Activated T-helper 1 cell treated with anti-CD3 and anti-CD28 coated beads, Interleukin-12 subunit alpha, Interleukin-12 subunit beta, Interleukin-2, Interleukin-4 antibody, amounts not matched to agents 30 ng/mL and 10 ng/mL and 1 ng/mL, durations not matched to agents 14 hours and 24 hours and 36 hours (primary cell): ENCODE measurements at places on chromosomes 11 and 22. TPM values are rescaled to one million over a fixed set of nuclear protein-coding genes. Genes with fewer than 3 reads are reported as not detected.
A peak's percentile ranks its signal among the peaks of the same experiment; 100 is the strongest.

FXYD6 gene
- not detected in 2 replicates for total RNA-seq

DNA sequence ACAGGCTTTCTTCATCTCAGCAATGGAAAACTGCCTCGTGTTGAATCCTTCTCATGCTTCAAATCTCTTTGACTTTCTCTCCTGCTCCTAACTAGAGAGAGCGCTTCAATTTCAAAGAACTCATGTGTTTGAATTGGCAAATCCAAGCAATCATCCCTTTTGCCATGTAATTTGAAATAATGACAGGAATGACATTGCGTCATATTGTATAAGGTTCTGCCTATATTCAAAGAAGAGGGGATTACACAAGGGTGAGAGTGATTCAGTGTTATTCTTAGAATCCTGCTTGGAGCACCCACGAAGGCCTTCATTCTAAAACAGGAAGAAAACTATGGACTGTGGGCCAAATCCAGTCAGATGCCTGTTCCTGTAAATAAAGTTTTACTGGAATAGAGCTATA, 720.6 kb downstream of the JRKL start:
- DNase-seq: no peak

DEFB131B gene
- not detected in 2 replicates for total RNA-seq

POU2AF2 gene
- total RNA-seq: not detected in 2 replicates

DNA sequence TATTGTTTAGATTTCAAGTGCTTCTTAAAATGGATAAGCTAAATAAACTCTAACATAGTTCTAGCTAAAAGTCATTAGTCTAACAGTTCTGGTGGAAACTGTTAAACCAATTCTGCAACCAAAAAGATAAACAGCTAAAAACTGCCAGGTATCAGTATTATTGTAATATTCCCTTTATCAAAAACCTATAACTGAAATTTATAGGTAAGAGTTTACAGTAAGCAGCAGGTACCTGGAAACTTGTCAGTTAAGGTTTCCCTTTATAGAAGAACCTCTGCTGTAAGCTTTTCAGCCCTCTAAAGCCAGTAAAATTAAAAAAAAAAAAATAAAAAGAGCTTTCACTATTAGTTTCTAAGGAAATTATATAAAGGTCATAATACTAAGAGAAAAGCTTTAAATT, 61.0 kb downstream of the LIF start:
- DNase-seq: no peak

- DNase-seq: no peak
These were observed 27.0 kb downstream of the SGSM3 start for GRCh38 chr22:40397396-40397795.

DNA sequence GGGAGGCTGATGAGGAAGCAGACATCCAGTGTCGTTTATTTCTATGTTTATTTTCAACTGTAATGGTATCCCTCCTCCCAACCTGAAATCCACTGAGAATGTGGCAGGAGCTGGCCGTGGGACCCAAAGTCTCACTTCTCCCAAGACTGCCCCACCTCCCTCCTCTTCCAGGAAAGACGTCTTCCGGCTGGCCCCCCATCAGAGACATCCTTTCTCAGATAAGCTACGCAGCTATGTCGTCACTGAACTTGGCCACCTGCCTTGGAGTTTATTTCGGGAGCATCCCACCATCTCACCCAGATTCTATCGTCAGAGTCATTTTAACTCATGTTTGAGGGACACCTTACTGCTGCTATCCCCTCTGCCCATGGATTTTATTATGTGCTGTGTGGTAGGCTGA, 13.9 kb downstream of the TMEM184B start:
- DNase-seq: no peak

DNA sequence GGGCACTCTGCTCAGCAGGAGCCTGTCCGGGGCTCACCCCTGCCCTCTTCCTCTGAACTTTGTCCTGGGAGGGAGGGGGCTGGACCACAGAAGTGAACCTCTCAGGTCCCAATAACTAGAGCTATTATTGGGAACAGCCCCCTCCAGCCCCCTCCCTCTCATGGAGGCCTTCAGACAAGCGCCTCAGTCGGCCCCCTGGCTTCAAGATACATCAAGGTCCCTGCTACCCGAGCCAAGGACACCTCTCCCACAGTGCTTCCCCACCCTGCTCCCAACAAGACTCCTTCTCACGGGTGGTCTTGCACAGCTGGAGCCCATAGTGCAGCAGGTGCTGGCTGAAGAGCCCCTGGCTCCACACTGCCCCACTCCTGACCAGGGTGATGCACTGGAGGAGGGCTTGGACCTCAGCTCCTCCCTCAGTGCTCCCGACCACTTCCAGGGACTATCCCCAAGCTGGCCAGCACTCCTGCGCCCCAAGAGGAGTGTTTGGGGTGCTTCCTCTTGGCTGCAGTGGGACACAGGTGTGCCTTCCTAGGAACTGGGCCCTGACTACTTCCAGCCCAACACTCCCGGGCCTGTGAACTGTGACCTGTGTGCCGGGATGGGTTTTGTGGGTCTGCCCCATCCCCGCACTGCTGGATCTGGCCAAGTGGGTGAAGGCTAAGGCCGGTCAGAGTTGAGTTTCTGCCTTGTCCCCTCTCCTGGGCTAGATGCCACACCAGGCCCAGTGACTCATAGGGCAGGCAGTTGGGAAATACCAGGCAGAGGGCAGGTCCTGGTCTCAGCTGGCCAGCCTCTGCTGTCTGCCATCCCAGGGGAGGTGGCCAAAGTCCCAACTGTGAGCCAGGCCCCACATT, 2.2 kb downstream of the PNPLA2 start:
- DNase-seq: no peak

- no peak for DNase-seq
These were observed 127.3 kb downstream of the FEZ1 start for GRCh38 chr11:125368757-125369156.

DNA sequence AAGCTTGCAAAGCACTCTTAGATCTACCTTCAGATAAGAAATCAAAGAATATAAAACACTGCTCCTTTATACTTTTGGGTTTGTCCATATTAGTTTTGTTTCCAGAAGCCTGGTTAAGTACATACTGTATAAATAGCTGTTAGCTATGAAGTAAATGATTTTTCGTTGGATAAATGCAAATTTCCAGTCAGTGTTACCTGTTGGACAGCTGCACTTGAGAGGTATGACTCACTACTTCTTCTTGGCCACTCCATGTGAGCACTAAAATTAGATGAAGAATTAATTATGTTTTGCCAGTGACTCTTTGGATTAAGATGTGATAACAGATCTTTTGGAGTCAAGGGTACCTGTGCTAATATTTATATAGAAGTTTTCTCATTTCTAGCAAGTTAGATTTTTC, 9.5 kb upstream of the TSG101 start:
- no peak for DNase-seq

DNA sequence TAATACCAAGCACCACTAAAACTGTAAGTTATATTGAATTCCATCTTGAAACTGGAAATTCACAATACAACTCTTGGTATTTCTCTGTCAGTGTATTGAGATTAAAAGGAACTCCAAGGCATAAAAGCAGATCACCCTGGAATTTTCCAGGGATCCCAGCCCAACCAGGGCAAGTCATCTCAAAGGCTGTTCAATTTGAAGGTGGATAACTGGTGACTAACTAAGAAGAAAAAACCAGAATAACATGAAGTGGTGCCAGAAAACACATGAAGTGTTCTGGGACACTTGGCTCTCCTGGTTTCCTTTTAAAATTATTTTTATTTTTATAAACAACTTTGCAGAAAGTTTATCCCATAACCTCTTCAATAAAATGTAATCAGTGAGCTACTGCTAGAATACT, 7.8 kb upstream of the BMAL1 start:
- DNase-seq: no peak

HMGXB4 gene
- 45.7 and 47.9 TPM in 2 replicates for total RNA-seq

GRCh38 chr11:17186932-17187692, 20.7 kb downstream of the PIK3C2A start:
- DNase-seq: no peak

- DNase-seq: no peak
These were observed 43.6 kb upstream of the FTH1 start for GRCh38 chr11:62010935-62011528.

GRCh38 chr22:23054531-23055257, 15.6 kb upstream of the GNAZ start:
- no peak for DNase-seq

DNA sequence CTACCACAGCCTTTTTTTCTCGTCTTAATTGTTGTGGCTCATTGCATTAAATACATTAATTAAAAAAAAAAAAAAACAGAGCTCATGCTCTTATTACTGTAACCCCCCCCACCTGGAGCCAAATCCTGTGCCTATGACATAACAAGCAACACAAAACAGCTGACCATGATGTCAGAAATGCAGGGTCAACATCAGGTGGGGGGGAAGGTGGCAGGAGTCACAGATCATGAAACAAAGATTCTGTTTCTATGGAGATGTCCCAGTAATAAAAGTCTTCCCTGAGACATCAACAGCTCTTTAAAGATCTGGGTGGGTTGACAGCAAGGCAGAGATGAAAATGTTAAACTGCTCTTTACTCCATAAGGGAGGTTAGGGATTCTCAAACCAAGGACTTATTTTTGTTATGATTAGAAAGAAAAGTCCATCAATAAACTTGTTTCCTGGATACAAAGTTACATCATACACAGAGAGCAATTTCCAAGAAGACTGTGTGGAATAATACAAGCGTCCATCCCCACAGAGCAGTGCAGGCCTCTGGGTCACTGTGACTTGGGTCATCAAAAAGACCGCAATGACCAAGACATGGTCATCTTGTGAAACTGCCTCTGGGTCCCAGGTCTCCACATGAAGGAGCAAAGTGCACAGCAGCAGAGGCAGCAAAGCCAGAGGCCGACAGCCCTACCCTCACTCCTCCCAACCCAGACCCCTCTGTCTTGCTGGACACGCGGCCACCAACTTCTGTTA, 42.7 kb upstream of the CYP2D6 start:
- no peak for DNase-seq

DNA sequence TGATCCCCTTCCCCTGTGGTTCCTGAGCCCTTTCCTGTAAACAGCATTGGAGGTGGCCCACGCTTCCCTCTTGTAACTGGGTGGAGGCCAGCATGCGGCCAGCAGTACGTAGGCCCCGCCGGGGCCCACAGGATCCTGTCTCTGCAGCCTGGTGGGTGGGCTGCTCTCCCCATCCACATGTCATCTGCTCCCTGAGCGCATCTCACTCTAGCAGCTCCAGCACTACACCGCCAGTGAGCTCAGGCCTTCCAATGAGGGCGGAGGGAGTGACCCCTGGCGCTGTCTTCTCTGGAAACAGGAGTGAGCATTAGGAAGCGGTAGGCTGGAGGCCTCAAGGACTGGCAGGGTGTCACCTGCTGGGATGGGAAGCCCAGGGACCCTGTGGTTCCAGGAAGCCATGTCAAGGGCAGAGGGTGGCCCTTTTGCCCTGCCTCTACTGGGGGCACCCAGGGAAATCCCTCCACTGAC, 363.9 kb downstream of the TBC1D22A start:
- no peak for DNase-seq

DNA sequence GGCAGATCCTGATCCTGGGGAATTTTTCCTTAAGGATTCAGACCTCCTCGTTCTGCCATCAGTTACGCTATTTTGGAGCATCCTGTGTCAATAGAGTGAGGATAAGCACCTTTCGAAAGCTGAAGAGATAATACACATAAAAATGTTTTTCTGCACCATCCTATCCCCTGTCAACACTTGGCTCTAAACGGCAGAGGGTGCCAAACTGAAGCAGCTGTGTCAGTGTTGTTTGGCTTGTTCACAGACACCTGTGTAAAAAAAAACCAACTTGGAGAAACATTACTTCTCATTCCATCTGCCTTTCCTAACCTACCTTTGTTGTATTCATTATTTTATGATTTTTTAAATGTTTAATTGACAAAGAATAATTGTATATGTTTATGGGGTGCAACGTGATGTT, 417.0 kb upstream of the DDI1 start:
- no peak for DNase-seq

- peak; percentile 76 for DNase-seq
These were observed at the start of gene AHNAK for GRCh38 chr11:62546244-62546928. Gene AHNAK, minus strand, starts transcription at chr11:62546806. Its CDS starts 10,708 bp downstream, at chr11:62536098.

RSF1 gene
- 47.0 and 49.2 TPM in 2 replicates for total RNA-seq

TSGA10IP gene
- total RNA-seq: not detected in 2 replicates

GTPBP1 gene
- total RNA-seq: 102 and 111 TPM in 2 replicates

DNA sequence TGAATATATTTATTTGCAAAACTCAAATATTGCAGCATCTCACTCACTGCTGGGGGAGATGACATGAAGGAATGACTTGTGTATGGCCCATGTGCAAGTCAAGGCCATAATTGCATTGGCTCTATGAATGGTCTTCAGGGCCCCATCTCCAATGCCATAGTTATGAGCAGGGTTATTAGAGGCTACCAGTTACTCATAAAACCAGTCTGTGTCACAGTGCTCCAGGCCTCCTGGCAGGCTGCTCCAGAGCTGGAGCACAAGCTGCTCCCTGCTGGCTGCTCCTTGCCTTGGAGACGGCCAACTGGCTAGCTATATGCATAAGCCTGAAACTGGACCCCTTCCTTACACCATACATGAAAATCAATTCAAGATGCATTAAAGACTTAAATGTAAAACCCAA, 145.7 kb downstream of the TRPC6 start:
- no peak for DNase-seq

TRIM29 gene
- total RNA-seq: not detected in 2 replicates

IL18BP gene
- total RNA-seq: 15.6 and 18.5 TPM in 2 replicates

GRCh38 chr22:23424031-23424430, 156.1 kb downstream of the IGLL1 start:
- no peak for DNase-seq

TTC36 gene
- total RNA-seq: 0.59 and 0.91 TPM in 2 replicates

MS4A7 gene
- total RNA-seq: not detected in 2 replicates

DNA sequence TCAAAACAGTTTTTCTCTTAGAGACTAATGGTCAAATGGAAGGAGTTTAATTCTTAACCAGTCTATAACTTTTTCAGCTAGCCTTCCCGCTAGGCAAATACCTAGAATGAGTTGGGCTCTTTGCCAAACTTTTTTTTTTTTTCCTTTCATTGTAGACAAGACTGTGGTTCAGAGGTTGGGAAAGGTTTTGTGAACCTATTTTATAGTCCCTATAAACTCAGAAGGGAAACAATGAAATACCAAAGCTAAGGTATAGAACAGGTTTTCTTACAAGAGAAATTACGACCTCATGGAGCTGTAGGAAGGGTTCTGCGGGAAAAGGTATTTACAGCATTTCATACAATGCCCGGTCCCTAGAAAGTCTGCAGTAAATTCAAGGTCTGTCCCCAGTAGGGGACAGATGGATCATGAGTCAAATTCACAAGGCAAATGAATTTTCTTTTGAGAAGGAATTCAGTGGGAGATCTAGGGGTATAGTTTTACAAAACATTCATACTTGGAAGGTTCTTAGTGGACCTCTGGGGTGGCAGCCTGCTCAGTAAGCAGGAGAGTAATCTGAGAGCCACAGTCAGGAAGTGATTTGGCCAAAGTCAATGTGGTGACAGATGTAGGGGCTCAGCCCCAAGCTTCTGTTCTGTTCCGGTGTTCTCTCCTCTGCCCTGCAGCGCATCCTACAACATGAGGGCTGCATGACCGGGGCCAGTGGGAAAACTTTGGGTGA, 146.8 kb downstream of the DBX1 start:
- no peak for DNase-seq

GRCh38 chr11:2779981-2780849, 80.4 kb upstream of the KCNQ1OT1 start:
- DNase-seq: no peak

GRCh38 chr11:14480716-14481115, 18.9 kb downstream of the COPB1 start:
- DNase-seq: no peak

NXPE2 gene
- not detected in 2 replicates for total RNA-seq
